Left ventricle myocardium inferior (tissue), 1 donor: ENCODE measurements at places on chromosomes 12 and 14.

- no peak for DNase-seq
These were observed 143.7 kb downstream of the PIWIL1 start for GRCh38 chr12:130481392-130481879.

- DNase-seq: no peak
These were observed 38.6 kb upstream of the ACSM4 start for GRCh38 chr12:7265251-7265650.

GRCh38 chr12:51910691-51911090, 3.4 kb downstream of the ACVRL1 start:
- DNase-seq: no peak

DNA sequence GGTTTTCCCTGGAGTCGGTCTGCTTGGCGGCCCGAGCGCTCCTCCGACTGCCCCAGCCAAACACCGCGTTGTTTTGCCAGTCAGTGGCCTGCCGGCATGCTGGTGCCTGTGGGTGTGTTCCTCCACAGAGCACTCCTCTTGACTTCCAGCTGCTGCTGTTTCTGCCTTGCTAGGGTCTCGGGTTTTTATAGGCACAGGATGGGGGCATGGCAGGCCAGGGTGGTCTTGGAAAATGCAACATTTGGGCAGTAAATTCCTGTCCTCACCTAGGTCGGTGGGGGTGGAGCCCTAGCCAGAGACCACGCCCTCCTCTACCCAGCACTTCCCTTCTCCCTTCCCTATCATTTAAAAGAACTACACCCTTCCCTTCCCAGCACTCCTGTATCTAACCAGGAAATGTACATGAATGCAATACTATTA, 34.7 kb upstream of the VASH1 start:
- peak; percentile 27 for DNase-seq
